ENCODE measurements at places on chromosomes 6 and 20.
A peak's percentile ranks its signal among the peaks of the same experiment; 100 is the strongest.

DNA sequence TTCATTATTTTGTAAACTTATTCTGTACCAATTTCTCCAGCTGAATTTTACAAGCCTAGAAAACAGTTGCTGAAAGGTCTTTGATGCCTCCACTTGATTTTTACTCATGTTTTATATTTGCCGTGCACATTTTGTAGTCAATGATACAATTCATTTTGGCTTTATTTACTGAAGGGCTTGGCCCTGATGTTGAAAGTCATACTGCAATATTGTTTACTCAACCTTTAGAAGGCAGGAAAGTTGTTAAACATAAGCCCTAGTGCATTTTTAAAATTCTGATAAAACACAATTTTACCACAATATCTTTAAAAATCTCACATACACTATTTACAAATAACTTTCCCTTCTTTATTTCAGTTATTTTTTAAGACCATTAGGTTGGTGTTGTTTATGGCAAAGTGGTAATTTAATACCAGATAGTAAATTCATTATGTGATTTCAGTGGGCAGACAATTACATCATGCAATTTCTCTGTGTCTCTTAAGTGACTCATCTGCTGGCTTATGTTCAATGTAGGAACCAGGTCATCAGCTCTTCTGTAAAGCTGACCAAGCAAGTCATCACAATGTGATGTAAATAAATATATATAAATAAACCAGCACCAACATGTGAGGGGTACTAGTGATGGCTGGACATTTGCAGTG is 121.1 kb upstream of the SLC35B3 start:
- peak; percentile 13 for DNase-seq

- peak; percentile 43 for DNase-seq
Observed at GRCh38 chr6:129844118-129844891, 16.8 kb downstream of the TMEM244 start.

- no peak for DNase-seq
Observed at GRCh38 chr20:17571153-17571527, 1.3 kb downstream of the DSTN start.

GRCh38 chr6:147142684-147143245 is 61.5 kb upstream of the STXBP5 start:
- DNase-seq: no peak

DNA sequence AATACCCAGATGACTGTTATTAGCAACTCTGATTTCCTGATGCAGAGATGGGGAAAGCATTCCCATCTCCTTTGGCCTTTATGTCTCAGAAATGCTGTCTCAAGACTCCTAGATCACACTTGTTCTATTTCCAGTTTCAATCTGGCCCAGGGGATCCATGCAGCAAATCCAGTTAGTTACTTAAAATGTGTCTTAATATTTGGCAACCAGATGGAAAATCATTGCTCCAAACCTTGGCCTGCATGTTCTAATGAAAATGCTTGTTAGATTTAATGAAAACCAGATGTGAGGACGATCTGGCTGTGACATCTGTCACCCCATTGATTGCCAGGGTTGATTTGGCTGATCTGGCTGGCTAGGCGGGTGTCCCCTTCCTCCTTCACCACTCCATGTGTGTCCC is 125.2 kb downstream of the TSHZ2 start:
- DNase-seq: no peak

DNA sequence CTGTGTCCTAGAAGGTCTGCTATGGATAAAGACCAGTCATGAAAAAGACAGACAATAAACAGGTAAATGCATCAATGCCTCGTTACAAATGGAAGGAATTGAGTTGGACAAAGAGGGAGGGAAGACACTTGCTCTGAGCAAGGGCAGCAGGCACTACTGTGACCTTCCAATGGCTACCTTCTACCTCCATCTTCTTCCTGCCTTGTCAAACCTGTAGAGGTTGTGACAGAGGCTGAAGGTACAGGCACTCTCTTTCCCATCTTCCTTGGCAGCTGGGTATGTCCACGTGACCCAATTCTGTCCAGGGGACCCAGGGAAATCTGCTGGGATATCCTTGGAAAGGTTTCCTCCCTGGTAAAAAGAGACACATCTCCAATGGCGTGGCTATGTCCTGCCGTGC is 274.8 kb downstream of the TFAP2C start:
- no peak for DNase-seq

DNA sequence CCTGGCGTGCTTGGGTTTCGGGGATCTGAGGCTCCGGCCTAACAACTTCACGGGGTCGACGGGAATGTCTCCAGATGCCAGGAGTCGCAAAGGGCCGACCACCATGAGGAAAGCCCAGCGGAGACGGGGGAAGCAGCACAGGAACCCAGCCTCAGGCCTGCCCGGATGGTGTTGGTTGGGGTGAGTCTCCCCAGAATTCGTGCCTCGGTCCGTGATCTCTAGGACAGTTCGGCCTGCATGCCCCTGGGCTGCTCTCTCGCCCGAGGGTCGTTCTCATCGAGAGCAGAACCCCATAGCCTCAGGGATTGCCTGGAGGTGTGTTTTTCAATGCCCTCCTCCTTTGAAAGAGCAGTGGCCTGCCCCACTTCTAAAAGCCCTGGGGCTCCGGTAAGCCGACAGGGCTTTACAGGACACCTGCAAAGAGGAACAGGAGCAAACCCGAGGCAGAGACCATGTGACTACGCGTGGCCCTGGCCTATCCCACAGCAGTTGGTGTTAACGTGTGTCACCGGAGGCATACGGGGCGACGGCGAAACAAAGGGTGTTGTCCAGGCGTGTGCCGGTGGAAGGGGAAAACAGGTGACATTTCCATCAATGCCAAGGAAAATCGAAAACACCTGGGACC is 973.1 kb upstream of the DEFB115 start:
- DNase-seq: no peak

- no peak for DNase-seq
Observed at GRCh38 chr20:48395816-48396546, 431.8 kb downstream of the PREX1 start.

DNA sequence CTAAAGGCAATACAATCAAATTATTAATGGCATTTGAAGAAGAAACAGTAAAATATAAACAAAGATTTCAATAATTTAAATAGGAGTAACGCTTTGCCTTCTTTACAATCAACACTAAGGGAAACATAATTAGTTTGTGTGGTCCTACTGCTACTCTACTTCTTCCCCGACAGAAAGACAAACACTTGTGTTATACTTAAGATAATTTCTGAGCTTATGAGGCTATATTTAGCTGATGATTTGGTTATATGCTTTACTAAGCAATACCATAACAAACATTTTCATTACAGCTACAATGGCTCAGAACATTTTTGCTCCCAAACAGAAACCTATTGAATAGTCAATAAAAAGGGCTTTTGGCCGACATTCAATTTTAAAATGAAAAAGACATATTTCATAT is 1217.2 kb upstream of the GJE1 start:
- DNase-seq: no peak

DNA sequence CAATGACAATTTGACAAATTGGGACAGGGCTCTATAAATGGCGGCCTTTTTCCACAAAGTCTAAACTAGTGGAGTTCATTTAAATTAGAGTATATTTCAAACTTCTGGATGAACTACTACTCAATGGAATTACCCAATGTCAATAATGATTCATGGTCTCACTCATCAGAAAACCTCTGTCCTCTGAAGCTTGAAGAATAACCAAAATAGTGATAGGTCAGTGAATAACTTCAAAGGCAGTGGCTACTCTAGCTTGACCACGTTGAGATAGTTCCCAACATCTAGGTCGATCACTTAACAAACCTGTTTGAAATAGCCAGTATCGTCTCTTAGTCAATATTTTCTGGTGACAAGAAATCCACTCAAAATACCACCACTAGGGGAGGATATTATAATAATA is 197.6 kb downstream of the HDGFL1 start:
- no peak for DNase-seq

GRCh38 chr6:155340464-155341129 is 26.3 kb upstream of the TFB1M start:
- DNase-seq: no peak

DNA sequence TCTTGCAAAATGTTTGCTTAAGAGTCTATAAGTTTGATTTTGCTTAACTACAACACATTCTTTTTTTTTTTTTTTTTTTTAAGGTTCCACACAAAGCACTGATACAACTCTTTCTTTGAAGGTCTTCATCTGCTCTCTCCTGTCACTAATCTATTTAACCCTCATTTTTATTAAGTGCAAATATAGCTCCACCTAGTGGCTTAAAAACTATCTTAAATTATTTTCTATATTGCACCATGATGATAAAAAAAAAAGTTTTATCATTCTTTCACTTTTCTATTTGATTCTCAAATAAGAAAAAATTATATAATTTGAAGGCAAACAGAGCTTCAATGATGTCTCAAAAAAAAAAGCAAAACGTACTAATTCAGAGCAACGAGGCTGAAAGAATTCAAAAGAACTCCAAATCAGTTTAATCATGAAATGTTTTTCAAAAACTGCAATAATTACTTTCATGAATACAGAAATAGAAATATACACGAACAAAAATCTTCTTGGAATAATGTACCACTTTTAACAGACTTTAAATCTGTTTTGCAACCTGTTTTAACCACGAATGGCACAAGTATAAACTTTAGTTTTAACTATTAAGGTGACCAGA is 12.8 kb downstream of the ESF1 start:
- peak; percentile 22 for DNase-seq

DNA sequence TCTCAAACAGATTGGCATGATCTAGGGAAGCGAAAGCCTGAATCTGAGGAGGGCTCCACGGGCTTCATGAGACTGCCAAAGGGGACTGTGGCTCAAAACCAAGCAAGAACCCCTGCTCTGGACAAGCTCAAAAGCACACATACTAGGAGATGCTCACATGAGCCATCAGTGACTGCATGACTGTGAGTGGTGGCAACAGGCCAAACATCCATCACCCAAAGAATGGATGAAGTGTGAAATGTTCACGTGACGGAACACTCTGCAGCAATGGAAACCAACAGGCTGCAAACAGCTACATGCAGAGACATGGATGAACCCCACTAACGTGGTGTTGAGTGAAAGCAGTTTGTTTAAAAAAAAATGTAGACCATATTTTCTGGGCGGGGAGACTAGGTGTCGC is 136.3 kb downstream of the PREX1 start:
- no peak for DNase-seq

GRCh38 chr6:21595285-21596144 is 2.0 kb downstream of the SOX4 start:
- DNase-seq: peak; percentile 23

- no peak for DNase-seq
Observed at GRCh38 chr6:129593233-129593564, 116.8 kb downstream of the ARHGAP18 start.

GRCh38 chr6:133631421-133631820 is 257.5 kb upstream of the TCF21 start:
- no peak for DNase-seq

DNA sequence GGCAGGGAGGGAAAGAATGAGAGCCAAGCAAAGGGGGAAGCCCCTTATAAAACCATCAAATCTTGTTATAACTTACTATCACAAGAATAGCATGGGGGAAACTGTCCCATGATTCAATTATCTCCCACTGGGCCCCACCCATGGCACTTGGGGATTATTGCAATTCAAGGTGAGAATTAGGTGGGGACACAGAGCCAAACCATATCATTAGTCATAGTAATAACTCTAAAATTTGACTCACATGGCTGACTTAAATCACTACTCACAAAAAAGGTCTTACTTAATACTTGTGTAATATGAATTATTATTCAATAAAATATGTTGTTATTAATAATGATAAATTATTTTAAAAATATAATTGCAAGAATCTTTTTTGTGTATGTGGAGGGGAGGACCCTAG is 178.1 kb upstream of the TCF21 start:
- no peak for DNase-seq

- no peak for DNase-seq
Observed at GRCh38 chr20:41135888-41136679, 1.3 kb upstream of the PLCG1 start.

- no peak for DNase-seq
Observed at GRCh38 chr6:142187209-142187608, 40.1 kb downstream of the VTA1 start.

DNA sequence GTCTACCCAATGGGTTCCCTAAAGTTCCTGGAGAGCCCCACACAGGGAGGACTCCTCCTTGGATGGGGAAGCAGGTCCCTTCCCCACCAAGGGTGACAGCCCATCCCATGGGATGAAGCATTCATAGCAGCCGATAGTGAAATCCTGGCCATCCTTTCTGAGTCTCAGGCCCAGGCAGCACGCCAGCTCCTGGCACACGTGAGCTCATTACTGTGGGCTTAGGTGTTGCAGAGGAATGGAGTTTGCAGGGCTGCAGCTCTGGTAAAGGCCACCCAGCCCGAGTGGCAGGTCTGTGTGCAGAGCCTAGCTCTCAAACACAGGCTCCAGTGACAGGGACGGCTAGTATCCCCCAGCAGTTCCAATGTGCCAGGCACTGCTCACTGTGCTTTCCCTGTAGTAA is 31.0 kb downstream of the SIRPA start:
- DNase-seq: peak; percentile 67
